ENCODE measurements at places on chromosomes 1 and 21.

GRCh38 chr1:33903210-33903589, 39.3 kb downstream of the HMGB4 start:
- no peak for DNase-seq

DNA sequence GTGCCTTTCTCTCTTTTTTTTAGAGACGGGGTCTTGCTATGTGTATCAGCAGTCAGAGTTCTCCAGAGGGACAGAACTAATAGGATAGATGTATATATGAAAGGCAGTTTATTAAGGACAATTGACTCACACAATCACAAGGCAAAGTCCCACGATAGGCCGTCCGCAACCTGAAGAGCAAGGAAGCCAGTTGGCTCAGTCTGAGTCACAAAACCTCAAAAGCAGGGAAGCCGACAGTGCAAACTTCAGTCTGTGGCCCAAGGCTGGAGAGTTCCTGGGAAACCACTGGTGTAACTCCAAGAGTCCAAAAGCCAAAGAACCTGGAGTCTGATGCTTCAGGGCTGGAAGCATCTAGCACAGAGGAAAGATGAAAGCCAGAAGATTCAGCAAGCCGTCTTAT, 16.3 kb upstream of the H3-3A start:
- DNase-seq = no peak

DNA sequence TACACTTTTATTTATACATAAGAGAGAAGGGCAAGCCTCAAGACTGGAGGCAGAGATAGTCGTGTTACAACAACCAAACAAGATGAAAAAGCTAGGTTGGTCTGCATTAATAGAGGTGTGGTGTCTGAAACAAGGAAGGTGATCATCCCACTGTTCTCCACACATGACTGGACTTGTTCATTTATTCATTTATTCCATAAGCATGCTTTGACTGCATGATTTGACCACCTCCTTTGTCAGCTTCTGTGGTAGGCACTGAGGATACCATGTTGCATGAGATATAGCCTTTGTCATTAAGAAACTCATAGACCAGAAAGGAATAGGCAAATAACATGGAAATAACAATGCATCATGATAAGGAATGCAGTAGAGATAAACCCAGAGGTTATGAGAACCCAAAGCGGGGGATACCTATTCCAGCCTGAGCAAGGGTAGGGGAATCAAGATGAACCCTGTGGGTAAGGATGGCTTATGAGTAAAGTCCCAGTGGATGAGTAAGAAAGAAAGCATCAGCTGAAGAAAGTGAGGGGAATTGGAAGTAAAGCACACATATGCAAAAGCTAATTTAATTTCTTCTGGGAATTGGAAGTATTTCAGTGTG, 173.7 kb upstream of the FGGY start:
- no peak for DNase-seq

GRCh38 chr1:200448034-200448762, 38.4 kb upstream of the ZNF281 start:
- DNase-seq = no peak

GRCh38 chr1:202351725-202352124, 3.2 kb downstream of the PPP1R12B start:
- DNase-seq = no peak

DNA sequence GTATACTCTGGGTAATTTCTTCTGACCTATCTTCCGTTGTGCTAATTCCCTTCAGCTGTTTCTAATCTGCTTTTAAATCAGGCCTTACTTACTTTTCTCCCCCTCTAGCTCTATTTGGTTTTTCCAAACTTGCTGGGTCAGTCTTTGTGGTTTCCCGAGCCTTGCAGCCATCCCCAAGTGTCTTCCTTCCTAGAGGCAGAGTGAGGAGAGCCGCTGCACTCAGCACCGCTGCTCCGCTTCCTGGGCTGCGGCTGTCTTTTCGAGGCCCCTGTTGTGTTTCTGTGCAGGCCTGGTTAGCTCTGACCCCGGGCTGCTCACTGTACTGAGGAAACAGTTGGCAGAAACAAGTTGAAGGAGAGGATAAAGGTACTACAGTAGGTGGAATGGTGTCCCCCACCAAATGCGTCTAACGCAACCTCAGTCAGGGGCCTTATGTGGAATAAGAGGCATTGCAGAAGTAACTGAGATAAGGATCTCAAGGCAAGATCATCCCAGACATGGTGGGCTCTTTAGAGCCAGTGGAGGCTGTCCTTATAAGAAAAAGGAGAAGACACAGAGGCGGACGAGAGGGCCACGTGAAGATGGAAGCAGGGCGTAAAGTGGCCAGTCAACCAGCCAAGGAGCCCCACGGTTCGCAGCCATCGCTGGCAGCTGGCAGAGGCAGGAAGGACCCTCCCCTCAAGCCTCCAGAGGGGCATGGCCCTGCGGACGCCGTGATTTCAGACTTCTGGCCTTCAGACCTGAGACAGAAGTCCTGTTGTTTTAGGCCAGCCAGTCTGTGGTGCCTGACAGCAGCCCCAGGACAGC, 10.5 kb downstream of the WNT9A start:
- DNase-seq = no peak

- DNase-seq = no peak
Measured at GRCh38 chr1:151475175-151475574, 15.9 kb upstream of the POGZ start.

- DNase-seq = no peak
Measured at GRCh38 chr1:150985179-150985825, 3.2 kb downstream of the ANXA9 start.

- no peak for DNase-seq
Measured at GRCh38 chr1:107653765-107654164, 311.2 kb downstream of the VAV3 start.

GRCh38 chr1:70994753-70995268, 52.8 kb downstream of the PTGER3 start:
- DNase-seq = no peak

GRCh38 chr1:228077565-228078330, 4.8 kb upstream of the ARF1 start:
- DNase-seq = no peak

DNA sequence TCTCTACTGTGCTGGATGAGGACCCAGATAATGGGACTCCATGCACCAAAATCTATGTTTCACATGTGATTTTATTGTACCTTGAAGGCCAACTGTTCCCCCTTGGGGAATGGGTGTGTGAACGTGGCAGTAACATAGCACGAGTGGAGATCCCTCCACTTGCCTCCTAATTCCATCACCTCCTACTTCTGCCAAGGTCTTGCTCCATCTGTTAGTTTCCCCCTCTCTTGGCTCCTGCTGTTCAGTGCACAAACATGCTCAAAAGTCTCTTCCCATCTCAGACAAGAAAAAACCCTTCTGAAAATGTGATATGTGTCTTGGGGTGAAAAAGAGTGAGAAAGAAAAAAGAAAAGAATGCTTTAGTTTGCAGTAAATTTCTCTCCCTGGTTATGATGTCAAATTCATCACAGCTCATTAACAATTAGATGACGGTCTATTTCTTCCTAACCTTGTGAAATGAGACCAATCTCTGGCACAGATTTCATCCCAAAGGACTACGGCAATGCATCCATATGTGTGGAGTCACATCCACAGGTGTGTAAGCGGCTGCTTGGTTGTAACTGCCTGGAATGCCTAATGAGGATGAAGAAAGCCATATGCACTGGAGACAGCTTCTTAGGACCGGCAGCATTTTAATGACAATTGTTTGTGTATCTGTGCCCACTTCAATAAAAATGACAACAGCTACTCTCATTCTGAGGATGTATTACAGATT, 79.3 kb upstream of the DIRAS3 start:
- no peak for DNase-seq

DNA sequence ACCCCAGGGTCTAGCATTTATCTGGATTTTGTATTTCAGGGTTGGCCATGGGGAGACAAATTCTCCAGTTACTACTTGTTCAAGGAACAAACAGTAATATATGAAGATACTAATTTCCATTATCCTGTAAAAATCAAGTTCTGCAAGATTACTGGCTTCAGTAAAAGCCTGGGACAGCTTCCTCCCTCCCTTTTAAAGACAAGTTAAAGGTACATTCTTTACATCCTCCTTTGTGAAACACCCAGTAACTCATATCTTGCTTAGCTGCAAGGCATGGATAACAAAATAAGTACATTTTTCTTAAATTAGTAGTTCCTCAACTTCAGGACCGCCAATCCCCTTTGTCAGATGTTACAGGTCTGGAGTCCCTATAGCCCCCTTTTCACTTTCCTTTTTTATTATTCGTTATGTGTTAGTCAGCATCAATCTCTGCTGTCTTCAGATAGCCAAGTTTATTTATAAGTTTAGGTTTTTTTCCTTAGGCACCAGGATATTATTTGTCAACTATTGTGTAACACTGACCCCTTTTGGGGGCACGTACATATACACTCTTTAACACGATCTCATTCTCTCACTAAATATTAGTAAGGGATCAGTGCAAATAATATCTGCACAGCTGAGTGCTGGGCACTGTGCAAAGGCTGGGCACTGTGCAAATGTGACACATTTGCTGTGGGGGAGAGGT, 9.8 kb downstream of the ERRFI1 start:
- DNase-seq = no peak

DNA sequence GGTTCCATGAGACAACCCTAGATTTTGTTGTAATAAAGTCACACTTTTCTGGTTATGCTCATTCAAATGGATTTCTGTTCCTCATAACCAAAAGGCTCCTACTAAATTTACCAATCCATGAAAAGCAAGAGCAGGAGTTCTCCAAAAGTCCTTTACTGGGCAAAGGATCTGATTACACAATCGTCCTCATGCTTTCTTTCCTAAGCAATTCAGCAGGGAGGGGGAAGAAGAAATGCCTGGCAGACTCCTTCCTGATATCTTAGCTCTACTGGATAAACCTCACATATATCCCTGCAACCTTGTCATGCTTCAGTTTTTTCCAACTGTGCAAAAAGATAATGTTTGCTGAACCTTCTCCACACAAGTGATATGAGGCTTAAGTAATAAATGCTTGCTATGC, 67.6 kb upstream of the GUCA2B start:
- no peak for DNase-seq

DNA sequence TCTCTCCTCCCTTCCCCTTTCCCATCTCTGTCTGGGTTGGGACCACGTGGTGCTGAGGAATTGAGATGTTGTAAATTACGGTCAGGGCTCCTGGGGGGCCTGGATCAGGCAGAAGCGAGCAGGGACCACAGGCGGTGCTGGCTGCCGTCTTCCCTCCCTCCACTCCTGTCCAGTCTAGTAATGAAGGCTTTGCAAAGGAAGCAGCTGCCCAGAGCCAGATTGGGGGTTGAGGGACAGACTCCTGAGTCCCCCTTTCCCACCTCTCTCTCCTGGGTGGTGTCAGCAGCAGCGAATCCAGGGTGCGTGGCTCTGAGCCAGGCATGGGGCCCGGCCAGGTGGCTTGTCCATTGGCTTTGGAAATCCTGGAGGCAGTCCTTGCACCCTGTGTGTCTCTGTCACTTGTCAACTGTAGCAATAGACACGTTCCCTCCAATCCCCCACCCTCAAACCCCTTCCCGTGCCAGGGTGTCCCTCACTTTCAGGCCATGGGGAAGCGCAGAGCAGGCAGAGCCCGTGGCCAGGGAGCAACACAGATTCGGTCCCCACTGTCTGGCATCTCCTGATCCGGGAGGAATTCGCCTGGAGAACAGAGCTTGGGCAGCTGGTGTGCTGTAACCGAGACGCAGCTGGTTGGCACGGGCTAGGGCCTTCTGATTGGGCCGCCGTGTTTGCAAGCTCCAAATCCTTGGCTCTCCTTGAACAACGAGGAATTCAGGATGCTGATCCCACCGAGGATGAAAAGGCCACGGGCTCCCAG, 64.8 kb upstream of the WNT4 start:
- no peak for DNase-seq

- DNase-seq = no peak
Measured at GRCh38 chr1:177611402-177611801, 358.5 kb downstream of the SEC16B start.

- DNase-seq = no peak
Measured at GRCh38 chr1:207649865-207650580, 5.1 kb downstream of the CR1L start.

DNA sequence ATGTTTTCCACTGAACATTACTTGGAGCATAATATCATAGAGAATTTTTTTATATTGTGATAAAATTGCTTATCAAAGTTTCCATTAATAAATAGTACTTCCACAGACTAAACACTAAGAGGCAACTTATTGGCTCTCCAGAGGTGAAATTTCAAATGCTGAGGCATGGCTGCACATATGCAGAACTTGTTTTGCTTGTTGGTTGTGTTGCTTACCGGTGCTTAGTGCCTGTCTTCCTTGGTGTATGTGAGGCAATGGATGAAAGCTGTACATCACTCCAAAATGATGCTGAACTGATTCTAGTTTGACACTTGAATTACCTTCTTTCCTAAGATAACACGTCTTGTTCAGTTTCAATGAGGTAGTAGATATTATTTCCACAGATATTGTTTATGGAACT, 29.8 kb upstream of the GPR52 start:
- no peak for DNase-seq

- DNase-seq = no peak
Measured at GRCh38 chr1:165942927-165943597, 115.6 kb downstream of the UCK2 start.

GRCh38 chr1:171254859-171255258, 6.6 kb downstream of the FMO1 start:
- no peak for DNase-seq

DNA sequence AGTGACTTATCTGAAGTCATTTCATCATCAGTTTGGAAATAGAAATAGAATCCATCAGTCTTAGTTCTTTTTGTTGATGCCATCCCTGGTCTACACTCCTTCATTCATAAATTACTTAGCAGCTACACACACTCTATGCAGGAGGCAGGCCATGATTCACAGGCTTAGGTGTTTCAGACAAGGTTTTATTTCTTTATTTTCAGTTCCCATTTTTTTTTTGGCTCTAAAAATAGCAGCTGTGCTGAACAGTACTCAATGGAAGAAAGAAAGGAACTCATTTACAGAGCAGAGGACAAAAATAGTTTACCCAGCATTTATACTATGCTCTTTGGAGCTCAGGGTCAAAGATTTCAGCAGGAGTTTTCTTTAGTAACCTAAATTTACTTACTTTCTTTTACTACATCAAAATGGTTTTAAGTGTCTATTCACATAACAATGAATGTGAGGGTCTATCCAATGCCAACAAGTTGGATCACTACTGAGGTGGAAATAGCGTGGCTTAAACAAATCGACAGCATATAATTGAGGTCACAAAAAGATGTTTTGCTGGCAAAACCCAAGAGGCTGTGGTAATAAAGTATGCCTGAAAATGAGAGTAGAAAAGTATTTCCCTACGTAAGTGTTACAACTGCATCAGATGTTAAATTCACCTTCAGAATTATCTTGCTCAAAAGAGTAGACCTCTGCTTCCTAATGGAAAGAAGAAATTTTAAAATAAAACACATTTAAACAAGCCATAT, 7.7 kb downstream of the KRTAP19-8 start:
- DNase-seq = no peak

GRCh38 chr1:59409549-59409948, 112.7 kb downstream of the FGGY start:
- no peak for DNase-seq

- no peak for DNase-seq
Measured at GRCh38 chr1:212753749-212754148, 37.8 kb downstream of the NSL1 start.

GRCh38 chr1:15755646-15756040, 3.0 kb upstream of the FBLIM1 start:
- no peak for DNase-seq

DNA sequence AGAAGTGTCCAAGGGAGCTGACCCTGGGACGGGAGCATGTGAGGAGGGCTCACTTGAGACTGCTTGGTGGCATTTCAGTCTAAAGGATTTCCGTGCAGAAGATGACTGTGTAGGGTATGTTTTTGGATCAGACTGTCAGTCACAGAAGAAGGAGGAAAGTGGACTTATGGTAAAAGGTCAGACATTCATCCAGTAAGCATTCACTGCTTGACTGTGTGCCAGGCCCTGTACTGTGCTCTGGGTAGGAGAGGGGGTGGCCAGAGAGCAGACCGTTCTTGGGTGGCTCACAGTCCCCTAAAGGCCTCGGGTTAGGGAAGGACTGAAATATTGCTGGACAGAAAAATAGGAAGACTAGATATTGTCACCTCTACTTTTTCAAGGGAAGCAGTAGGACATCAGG, 2.1 kb upstream of the SERINC2 start:
- no peak for DNase-seq

Data from stimulated activated CD8-positive, alpha-beta memory T cell treated with anti-CD3 and anti-CD28 coated beads, Interleukin-7, amount 100 ng/mL, for 48 hours (primary cell).